ENCODE measurements at places on chromosomes 6 and 20. TPM values are rescaled to one million over a fixed set of nuclear protein-coding genes. Genes with fewer than 3 reads are reported as not detected.

- no peak for DNase-seq
These were observed 38.0 kb downstream of the BMP6 start for GRCh38 chr6:7763881-7764280.

DNA sequence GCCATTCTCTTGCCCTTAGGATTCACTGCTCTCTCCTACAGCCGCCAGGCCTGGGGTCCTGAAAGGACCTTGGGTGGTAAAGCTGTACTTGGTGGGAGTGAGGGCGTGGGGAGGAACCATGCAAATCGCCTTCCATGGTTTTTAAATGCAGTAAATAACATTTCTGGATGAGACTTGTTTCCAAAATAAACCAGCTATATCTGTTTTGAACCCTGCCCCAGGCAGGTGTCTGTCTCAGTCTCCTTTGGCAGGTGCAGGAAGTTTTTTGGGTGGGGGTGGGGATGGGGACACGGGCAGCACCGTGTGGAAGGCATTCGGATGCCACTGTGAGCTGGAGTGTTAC, 14.3 kb downstream of the ITPA start:
- no peak for DNase-seq

DNA sequence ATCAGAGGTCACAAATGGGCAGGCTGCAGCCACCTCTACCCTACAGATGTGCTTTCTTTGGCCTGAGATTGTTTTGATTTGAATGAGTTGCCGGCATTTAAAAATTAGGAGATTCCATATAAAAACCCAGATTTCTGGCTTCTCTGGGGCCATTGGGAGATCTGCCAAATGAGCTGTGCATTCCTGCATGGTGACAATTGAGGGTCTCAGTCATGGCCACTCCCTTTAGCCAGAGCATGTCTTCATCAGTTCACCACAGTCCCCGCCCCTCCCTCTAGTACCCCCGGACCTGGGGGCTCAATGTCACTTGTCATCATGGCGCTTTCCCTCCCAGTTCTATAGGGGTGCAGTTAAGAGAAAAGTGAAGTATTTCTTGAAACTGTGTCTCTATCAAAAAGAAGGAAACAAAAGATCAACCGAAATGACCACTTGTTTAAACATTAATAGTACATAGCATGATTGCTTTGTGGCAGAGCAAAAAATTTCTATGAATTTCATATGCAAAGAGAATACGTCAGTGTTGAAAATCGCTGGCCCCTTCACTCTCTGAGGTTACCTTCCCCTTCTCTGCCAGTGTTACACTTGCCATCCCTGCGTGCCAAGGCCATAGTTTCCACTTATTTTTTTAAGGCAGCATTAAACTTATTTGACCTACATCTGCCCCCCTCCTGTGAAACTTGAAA, 21.1 kb downstream of the EYA2 start:
- DNase-seq, result no peak

Gene BPIFB4
- not detected for total RNA-seq

DNA sequence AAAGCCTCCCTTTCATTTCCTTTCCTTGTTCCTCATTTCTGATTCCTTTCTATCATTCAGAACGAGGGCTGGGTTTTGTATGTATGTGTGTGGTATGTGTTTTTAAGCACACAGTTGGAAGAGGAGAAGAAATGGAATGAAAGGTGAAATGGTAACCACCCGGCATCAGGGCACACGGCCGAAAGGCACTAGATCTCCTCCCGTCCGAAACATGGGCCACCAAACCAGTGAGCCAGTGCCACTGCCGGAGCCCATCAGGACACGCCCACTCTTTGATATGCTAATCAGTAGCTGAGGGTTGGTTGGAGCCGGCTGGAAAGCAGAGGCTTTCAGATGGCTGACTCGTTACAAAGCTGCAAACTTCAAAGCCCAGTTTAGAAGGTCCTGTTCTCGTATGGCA, 228.6 kb upstream of the JARID2 start:
- peak; percentile 28 for DNase-seq

DNA sequence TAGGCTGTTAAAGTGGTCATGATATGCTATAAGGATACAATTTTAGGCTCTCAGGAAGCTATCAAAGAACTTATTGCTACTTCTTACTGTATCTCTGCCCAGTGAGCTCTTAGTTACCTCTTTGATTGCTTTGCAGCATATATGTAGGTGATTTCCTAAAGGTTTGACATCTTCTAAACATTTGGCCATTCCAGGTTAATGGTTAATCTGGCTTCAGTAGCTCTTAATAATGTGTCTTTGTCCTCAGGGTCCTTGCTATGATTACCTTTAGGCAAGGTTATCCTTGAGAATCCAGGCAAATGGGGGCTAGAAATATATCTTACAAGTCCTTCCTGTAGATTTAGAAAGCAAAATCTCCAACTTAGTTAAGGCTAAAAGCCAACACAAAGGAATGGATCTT, 575.4 kb downstream of the TFAP2B start:
- DNase-seq, result no peak

Gene SCUBE3
- total RNA-seq, result not detected

Gene PPT2
- total RNA-seq, result 9.5 TPM

GRCh38 chr6:1144842-1145767, 166.8 kb upstream of the FOXQ1 start:
- DNase-seq, result no peak

GRCh38 chr20:16222859-16223411, 350.3 kb downstream of the KIF16B start:
- DNase-seq, result no peak

Gene EHMT2
- 45.5 TPM for total RNA-seq

- DNase-seq, result no peak
These were observed 156.7 kb downstream of the JARID2 start for GRCh38 chr6:15402406-15403045.

Gene RAET1E
- not detected for total RNA-seq

DNA sequence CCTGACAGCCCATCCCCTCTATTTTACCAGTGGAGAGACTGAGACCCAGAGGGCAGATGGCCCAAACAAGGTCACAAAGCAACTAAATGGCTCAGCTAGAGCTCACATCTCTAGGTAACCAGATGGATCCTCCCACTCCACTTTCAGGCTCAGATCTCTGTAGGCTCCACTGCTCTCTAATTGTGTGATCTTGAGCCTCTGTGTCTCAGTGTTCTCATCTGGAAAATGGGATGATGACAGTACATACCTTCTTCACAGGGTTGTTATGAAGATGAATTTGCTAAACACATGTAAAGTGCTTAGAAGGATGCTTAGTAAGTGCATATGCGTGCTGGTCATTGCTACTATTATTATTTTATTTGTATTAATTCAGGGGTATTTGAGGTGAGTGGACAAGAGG, 40.5 kb downstream of the RAB44 start:
- DNase-seq, result no peak

DNA sequence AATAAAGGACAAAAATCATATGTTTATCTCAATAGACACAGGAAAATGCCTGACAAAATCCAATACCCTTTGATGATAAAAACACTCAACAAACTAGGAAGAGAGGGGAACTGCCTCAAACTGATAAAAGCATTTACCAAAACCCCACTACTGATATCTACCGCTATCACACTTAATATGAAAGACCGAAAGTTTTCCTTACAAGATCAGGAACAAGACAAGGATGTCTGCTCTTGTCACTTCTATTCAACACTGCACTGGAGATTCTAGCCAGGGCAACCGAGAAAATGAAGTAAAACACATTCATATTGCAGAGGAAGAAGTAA, 25.1 kb downstream of the GZF1 start:
- DNase-seq, result no peak

GRCh38 chr20:48740292-48740649, 87.5 kb downstream of the PREX1 start:
- DNase-seq, result no peak

DNA sequence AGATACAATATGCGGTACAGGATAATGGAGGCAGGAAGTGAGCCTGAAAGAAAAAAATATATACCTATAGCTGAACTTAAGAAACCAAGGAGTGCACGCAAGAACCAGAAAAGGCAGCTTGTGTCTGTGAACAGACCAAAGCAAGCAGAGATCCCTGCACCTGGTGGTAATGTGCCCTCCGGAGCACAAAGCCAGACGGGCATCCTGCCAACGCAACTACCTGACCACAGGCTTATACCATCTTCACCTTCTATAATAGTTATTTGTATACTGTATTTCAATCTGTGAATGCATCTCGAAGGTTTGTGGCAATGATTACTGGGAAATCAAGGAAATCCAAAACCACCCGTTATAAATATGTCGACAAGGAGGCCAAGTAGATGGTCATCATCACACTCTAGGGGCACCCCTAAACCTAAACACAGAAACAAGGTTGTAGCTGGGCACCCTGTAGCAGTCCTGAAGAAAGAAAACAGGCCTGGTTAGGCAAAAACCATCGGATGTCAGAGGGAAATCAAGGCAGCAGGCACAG, 801 bp downstream of the FBXL4 start:
- peak; percentile 54 for DNase-seq

DNA sequence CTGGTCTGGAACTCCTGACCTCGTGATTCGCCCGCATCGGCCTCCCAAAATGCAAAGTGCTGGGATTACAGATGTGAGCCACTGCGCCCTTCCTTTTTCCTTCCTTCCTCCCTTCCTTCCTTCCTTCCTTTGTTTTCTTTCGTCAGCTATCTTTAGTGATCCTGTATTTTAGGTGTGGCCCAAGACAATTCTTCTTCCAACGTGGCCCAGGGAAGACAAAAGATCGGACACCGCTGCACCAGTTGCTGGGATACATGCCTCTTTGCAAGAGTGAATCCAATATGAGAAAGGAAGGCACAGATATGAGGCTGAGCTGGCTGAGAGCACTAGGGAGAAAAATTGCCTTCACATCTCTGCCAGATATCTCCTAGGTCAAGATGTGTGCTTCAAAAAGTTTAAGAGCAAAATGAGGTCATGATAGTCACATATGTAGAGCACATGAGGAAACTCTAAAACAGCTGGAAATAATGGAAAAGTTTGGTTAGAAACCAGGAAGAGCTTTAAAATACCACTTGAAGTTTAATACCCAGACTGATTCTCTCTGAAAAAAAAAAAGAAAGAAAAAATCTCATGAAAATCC, 41.8 kb downstream of the OR2B2 start:
- no peak for DNase-seq

DNA sequence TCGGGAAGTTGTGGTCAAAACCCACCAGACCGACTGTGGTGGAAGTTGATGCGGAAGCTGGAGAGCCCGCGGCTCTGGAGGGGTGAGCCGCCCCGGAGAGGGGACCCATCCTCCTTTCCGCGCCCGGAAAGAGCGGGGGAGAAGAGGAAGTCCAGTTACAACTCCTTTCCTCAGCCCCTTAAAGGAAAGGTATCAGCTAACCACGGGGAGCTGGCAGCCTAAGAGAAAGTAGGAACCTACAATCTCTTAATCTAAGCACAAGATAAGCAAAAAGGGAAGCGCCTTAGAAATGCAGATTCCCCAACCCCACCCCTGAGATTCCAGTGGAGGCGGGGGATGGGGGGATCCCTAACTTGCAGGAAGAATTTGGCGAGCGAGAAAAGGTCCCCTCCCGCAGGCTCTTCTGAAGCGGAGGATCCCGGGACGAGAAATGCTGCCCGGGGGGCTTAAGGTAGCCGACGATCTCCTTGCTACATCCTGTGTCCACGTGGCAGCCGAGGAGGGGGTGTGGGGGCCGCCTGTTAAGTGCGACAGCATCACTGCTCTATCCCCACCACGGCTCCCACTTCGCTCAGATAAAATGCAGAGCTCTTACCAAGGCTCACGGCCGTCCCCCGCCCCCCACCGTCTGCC, 87.5 kb downstream of the ZFP64 start:
- DNase-seq, result peak; percentile 10

DNA sequence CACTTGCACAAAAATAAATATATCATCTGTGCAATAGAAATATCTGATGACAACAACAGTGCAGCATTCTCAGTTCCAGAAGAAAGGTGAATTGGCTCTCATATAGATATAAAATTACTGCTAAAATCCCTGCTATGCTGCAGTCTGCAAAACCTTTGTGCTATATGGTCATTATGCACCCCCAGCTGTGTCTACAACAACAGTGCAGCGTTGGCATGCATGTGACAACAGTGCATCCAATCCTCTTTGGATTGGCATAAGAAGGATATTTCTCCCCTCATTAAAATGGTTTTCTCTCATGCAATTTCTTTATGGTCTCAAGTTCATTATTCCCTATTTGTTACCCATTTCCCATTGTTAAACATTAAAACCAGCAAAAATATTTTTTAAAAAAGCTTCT, 23.1 kb downstream of the OR2B6 start:
- no peak for DNase-seq

DNA sequence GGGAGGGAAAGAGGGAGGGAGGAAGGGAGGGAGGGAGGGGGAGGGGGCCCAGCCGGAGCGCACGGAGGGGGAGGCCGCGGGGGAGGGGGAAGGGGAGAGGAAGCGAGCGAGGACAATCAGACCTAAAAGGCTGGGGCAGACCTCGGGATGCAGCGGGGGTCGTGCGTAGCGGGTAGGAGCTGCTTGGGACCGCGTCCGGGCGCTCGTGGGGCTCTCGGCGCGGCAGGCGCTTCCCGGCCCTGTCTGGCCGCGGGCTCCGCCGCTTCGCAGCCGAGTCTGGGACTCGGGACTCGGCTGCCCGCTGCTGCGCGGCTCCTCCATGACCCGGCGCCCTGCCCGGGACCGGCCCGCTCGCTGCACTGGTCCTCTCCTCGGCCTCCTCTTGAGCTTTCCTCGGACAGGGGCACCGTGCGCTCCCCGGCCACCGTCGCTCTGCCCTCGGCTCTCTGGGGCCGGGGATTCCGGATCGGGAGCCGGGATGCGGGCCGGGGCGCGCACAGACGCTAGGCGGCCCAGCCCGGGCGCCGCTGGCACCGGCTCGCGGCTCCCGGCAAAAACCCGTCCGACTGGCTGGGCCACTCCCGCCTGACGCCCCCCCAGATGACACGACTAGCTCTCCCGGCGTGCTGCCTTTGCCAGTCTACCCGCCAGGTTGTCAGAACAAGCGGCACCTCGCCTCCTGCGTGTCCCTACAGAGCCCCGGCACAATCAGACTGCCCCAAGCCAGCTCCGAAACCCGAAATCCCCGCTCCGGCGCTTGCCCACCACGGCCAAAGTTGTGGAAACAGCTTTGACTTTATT, 2.2 kb downstream of the TFAP2A start:
- DNase-seq, result no peak

- peak; percentile 34 for DNase-seq
These were observed 697 bp upstream of the CEP43 start for GRCh38 chr6:166998256-166999144.

DNA sequence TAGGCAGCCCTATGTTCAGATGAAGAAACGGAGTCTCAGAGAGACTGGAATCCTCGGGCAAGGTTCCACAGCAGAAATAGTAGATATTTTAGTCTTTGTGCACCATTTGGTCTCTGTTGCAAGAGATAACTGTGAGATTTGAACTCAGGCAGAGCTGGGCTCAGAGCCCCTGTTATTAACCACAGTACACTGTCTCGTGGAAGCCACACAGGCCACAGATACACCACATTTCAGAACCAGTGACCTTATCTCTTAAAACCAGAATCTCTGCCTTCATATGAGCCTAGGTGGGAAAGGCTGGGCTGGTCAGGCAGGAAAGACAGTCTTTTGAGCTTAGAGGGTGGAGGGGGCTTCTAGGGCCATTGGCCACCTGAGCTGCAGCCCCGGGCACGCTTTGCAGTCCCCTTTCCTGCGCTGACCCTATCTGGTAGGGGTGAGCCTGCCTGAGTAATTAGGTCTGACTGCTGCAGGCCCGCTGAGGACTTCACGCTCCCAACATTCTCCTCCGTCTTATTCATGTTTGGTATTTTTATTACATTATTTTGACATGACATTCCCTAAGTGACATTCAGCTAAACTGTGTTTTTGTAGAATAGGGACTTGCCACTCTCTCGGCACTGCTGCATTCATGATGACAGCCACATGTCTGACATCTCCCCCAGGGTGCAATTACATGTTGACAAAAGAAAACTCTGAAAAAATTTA, 71.1 kb downstream of the KCNB1 start:
- DNase-seq, result no peak

All from activated CD4-positive, alpha-beta memory T cell treated with anti-CD3 and anti-CD28 coated beads for 36 hours (primary cell).